ENCODE measurements at places on chromosomes 12 and 14. TPM values are rescaled to one million over a fixed set of nuclear protein-coding genes. Genes with fewer than 3 reads are reported as not detected.

RNFT2 gene
- total RNA-seq = 6.6 TPM

SLC35F4 gene
- not detected for total RNA-seq

TAS2R14 gene
- total RNA-seq = 2.6 TPM

ZDHHC22 gene
- 0.13 TPM for total RNA-seq

C14orf39 gene
- total RNA-seq = 0.36 TPM

ARHGEF25 gene
- total RNA-seq = 29.5 TPM

KLRK1 gene
- not detected for total RNA-seq

GPRC5D gene
- not detected for total RNA-seq

FSCB gene
- not detected for total RNA-seq

TTC7B gene
- total RNA-seq = 40.3 TPM

TAS2R8 gene
- not detected for total RNA-seq

IAPP gene
- not detected for total RNA-seq

Data from chondrocyte (in vitro differentiated cells).